ENCODE measurements at places on chromosomes 7 and 10.
A peak's percentile ranks its signal among the peaks of the same experiment; 100 is the strongest.

DNA sequence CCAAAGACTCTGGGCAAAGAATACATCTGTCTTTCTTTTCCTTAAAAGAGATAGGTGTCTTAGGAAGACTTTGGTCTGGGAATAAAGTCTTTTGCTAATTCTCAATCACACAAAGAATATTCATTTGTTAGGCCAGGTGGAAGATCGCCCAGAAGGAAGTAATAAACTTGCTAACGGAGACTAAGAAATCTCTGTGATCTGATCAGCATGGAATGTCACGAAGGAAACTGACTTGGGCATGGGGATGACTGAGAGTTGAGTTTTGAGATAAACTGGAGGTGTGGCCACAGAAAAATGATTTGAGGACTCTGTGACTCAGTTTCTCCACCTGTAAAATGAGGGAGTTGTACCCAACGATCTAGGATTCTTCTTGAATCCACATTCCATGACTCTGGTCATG is 161.1 kb upstream of the SVIL start:
- no peak for DNase-seq

DNA sequence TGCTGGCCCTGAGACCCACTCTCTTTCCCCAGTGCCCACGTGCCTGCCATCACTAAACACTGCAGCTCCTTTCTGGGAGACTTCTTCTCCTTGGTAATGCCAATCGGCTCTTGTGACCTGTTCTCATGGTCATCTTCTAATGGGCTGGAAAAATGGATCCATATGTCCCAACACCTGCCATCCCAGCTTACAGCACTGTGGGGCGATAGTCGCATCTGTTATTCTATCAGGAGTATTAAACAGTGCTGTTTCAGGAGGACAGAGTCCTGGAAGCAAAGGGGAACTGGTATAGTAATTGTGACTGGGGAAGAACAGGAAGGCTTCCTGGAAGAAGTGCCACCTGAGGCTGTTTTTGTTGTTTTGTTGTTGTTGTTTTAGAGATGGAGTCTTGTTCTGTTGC is 411.2 kb downstream of the GLRX3 start:
- peak; percentile 10 for DNase-seq

GRCh38 chr10:130962240-130963051 is 349.1 kb downstream of the TCERG1L start:
- no peak for DNase-seq

DNA sequence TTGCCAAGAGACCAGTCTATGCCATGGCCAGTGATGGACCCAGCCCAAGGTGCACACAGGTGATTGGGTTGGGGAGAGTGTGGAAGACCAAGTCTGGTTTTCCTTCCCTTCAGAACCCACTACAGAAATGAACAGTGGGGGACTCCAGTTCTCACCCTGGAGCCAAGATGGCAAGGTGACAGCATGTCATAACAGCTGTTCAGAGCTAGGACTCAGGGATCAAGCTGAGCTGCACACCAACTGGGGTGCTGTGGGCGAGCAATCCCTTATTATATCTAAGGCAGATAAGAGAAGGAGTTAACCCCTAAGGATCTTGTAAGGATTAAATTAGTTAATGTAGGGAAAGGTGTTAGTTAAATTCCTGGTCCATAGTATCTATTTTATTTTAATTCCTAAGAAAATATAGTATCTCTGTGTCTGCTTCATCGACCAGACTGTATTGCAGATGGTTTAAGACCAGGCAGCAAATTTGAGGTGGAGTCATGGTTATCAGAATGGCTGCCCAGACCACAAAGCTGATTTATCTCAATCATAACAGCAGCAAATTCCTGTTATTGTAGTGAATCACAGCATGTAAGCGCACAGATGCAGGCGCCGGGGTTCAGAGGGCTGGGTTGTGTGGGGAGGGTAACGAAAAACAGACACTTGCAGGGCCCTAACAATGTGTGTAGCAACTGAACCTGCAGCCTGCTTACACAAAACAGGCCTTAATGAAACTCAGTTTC is 208.7 kb upstream of the ZNF32 start:
- peak; percentile 89 for DNase-seq

GRCh38 chr7:50346545-50347497 is 42.3 kb downstream of the IKZF1 start:
- DNase-seq = no peak

- peak; percentile 79 for DNase-seq
Measured at GRCh38 chr10:68900427-68901104, 549 bp upstream of the DDX50 start.

GRCh38 chr7:107847168-107847835 is 43.7 kb upstream of the DLD start:
- no peak for DNase-seq
